SK-N-SH (cell line): ENCODE measurements at places on chromosomes 4 and X. TPM values are rescaled to one million over a fixed set of nuclear protein-coding genes. Genes with fewer than 3 reads are reported as not detected.

Gene SPANXB1
- polyA plus RNA-seq: not detected in 2 replicates

Gene ADH1A
- not detected in 2 replicates for polyA plus RNA-seq

Gene MAGEB17
- 0.13 TPM in 2 replicates for polyA plus RNA-seq

Gene NXF2
- not detected in 2 replicates for polyA plus RNA-seq

Gene SCOC
- 16.0 and 26.8 TPM in 2 replicates for polyA plus RNA-seq

Gene ADH1B
- not detected in 2 replicates for polyA plus RNA-seq

Gene TMPRSS11A
- not detected in 2 replicates for polyA plus RNA-seq

Gene ZNF518B
- polyA plus RNA-seq: 3.1 and 3.6 TPM in 2 replicates
